ENCODE measurements at places on chromosomes 5 and 9.

DNA sequence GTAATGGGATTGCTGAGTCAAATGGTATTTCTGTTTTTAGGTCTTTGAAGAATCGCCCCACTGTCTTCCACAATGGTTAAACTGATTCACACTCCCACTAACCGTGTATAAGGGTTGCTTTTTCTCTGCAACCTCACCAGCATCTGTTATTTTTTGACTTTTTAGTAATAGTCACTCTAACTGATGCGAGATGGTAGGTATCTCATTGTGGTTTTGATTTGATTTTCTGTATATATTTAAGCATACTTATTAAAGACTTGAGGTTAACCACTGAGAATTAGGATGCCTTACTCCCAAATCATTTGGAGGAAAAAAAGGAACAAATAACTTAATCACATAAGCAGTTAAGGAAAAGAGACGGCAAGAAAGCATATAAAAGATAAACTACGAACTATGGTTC is 181.6 kb upstream of the FST start:
- no peak for DNase-seq

GRCh38 chr9:71916834-71917534 is 5.5 kb downstream of the C9orf85 start:
- no peak for DNase-seq

- DNase-seq = no peak
Measured at GRCh38 chr9:109893241-109893640, 113.2 kb downstream of the PALM2AKAP2 start.

GRCh38 chr9:19624519-19624918 is 164.3 kb downstream of the SLC24A2 start:
- DNase-seq = no peak

- no peak for DNase-seq
Measured at GRCh38 chr5:67293226-67293625, 96.6 kb upstream of the CD180 start.

DNA sequence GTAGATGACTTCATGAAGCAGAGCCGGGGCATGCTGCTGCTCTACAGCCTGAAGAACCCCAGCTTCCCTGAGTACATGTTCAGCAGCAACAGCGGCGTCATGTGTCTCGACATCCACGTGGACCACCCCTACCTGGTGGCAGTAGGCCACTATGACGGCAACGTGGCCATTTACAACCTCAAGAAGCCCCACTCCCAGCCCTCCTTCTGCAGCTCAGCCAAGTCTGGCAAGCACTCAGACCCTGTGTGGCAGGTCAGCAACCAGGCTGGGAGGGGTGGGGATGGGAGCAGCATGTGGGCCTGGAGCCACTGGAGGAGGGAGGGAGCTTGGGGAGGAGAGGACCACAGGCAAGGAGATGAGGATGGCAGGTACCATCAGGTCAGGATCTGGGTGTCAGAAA is 16.2 kb downstream of the ENHO start:
- DNase-seq = no peak

- peak; percentile 45 for DNase-seq
Measured at GRCh38 chr9:72362680-72363139, 2.3 kb downstream of the ZFAND5 start.

- DNase-seq = no peak
Measured at GRCh38 chr5:79509244-79509885, 4.6 kb downstream of the HOMER1 start.

DNA sequence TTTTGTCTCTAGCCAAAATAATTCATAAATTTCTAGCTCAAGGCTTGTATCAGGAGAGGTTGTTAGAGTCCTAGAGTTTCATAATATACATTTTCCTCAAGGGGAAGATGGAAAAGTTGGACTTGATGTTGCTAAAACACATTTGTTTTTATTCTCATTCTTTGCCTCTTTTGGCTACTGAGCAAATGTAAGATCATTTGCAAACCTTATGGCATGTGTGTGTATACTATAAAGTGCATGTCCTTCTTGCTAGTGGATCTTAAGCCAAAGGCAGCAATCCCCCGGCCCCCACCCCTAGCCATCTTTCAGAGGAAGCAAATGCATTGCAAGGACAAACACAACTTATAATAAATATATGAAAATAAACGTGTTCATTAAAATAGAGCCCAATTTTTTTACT is 43.0 kb downstream of the ADAMTSL1 start:
- DNase-seq = no peak

GRCh38 chr9:27310582-27310981 is 13.6 kb upstream of the EQTN start:
- no peak for DNase-seq

- no peak for DNase-seq
Measured at GRCh38 chr5:143806579-143806978, 5.4 kb upstream of the HMHB1 start.

DNA sequence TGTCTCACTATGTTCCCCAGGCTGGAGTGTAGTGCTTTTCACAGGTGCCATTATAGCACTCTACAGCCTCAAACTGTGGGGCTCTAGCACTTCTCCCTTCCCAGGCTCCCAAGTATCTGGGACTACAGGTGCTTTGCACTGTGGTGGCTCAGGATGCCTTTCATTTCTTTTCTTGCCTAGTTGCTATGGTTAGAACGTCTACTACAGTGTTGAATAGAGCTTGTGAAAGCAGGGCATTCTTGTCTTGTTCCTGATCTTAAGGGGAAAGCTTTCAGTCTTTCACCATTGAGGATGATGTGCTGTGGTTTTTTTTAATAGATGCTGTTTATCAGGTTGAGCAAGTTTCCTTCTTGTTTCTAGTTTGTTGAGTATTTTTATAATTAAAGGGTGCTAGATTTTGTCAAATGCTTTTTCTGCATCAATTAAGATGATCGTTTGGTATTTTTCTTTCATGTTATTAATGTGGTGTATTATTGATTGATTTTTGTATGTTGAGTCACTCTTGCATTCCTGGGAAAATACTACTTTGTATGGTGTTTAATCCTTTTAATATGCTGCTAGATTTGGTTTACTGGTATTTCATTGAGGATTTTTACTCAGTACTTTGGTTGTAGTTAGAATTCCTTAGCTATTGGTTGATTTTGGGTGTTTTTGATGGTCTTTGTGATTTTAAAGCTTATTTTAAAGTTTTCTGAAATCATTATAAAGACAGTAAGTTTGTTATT is 35.6 kb downstream of the GPBP1 start:
- no peak for DNase-seq

- no peak for DNase-seq
Measured at GRCh38 chr5:169980418-169981053, at the start of gene INSYN2B. INSYN2B (minus strand) TSS chr5:169980495; CDS start chr5:169883898, 96,597 bp downstream.

DNA sequence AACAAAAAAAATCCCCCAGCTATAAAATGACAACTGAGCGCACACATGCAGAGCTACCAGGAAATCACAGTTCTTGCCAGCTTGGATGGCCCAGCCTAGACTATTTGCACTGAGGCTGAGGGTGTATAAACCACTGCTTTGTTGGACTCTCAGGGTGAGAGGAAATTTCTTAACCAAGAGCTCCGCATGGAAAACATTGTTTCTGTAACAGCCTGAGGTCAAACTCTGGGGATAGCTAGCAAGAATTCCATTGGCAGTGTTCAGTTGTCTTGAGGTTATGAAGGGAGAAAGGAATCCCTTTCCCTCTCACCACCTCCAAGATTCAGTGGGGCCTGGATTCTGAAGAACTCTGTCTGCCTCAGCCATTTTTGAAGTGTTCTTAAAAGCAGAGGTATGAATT is 360.0 kb downstream of the OSTF1 start:
- DNase-seq = no peak

GRCh38 chr5:99386406-99387077 is 457.7 kb upstream of the CHD1 start:
- DNase-seq = no peak

- DNase-seq = no peak
Measured at GRCh38 chr5:159049844-159050315, 49.8 kb downstream of the EBF1 start.

GRCh38 chr5:111394586-111394985 is 117.7 kb downstream of the STARD4 start:
- no peak for DNase-seq

GRCh38 chr5:143674469-143674786 is 137.5 kb upstream of the HMHB1 start:
- DNase-seq = no peak

- no peak for DNase-seq
Measured at GRCh38 chr9:88936132-88936531, 55.1 kb upstream of the S1PR3 start.

DNA sequence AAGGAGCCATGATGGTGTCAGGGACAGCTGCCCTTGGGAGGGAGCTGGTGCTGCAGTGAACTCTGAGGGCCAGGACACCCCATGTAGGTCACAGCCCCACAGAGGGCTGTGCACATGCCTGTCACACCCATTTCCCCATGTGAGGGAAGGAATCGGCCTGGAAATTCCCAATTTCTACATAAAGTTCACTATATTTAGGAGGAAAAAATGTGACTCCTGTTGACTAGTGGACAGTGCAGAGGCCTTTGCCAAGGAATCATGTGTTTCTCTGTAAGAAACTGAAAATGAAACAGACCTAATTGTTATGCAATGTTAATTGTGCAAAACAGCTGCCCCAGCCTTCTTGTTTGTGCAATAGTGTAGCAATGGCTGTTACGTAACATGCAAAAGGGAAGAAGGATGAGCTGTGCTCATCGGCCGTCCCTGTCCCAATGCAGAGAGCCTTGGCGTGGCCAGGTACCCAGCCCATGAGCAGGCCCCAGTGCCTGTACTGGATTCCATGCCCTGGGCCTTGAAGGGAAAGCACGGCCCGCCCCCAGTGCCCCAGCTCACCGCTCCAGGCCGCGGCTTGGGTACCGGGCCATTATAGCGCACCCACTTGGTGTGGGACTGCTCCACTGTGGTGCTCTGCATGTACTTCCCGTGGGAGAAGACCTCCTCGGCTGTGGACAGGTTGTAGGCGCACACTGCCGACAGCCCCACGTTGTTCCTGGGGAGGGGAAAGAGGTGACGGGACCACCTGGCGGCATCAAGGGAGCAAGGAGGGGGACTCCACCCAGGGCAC is 70.0 kb downstream of the SECISBP2 start:
- DNase-seq = no peak

DNA sequence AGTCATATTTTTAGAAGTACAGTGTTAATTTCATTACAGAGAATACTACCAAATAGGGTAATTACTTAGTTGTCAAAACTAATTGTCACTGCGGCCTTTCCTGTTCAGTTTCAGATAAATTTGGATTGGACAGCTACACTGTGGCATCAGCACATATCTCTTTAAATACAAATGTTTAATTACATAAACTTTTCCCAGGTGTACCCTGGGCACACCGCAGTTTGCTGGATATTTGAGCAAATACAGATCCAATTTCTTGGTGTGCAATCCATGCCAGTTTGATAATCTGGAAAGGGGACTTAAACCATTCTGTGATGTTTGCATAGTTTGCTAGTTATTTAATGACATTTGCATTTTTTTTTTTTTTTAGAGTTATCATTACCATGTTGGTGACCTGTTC is 10.8 kb downstream of the ATP6V0E1 start:
- DNase-seq = no peak

DNA sequence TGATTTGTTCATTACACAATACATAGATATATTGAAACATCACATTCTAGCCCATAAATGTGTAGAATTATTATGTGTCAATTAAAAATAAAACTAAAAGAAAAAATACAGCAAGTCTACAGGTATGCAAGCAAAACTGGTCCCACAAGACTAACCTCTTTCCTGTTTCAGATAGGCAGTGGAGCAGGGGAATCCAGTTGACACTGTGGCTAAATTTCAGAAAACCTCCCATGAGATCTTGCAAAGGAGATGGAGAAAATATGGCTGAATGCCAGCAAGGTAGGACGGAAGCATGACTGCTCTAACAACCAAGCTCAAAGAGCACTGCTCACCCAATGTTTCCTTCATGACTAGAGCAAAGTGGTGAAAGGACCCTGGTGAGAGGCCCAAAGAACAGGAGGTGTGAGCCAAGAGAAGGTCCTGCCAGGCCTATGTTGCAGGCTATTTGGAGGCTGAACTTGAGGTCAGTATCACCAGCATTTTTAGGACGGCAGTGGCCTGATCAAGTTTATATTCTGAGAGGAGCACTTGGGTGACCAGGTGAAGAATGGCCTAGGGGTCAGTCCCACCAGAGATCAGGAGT is 1.1 kb upstream of the SH3TC2 start:
- no peak for DNase-seq

DNA sequence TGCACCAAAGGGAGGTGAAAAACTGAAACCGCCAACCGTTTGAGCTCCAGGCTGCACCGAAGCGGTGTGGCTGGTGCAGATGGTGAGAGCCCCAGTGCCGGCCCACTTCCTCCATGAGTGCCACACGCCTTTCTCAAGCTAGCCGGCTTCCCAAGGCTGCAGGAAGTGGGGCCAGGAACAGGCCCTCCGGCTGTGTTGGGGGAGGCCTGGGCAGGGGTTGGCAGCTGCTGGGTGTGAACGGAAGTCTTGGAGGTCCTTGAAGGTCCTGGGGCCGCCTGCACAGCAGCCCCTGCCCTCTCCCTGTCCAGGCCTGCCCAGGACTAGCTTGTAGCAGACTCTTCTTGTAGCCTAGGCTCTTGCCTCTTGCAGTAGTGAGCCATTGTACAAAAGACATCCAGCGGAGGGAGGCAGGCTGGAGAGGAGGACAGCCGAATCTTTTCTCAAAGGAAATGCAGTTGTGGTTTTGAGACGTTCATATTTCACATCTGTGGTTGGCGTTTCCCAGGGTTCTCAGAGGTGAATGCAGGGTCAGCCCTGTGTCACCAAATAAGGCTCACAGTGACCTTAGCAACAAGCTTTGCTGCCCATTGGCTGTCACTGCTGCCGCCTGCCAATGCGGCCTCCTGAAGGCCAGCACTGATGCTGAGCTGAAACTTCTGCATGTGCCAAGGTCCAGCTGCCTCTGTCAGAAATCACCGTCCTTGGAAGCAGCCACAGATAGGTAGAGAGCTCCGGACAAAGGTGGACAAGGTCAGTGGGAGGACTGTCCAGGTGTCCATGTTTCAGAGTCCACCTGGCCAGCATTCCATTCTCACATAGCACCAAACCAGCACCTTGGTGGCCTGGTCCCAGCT is 23.9 kb downstream of the IRF1 start:
- DNase-seq = peak; percentile 72

DNA sequence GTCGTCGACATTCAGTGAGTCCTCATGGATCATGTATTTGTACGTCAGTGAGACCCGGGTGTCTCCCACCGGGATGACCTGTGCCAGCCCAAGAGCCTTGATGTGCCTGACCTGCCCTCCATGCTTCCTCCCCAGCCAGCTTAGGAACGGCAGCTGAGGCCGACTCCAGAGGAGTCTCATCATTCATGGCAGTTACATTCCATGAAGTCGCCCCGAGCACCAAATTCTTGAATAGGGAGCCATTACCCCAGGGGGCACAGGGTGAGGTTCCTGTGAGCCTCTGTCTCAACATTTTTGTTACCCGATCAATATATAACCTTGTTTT is 67.8 kb downstream of the ZNF354C start:
- no peak for DNase-seq

- DNase-seq = no peak
Measured at GRCh38 chr5:13325765-13326164, 618.7 kb downstream of the DNAH5 start.

DNA sequence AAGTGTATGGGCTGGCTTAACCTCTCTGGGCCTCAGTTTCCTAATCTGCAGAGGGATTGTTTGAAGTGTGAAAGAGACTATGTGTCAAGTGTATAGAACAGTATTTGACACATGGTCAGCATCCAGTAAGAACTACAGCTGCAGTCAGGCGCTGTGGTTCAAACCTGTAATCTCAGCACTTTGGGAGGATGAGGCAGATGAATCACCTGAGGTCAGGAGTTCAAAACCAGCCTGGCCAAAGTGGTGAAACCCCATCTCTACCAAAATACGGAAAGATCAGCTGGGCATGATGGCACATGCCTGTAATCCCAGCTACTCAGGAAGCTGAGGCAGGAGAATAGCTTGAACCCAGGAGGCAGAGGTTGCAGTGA is 31.9 kb upstream of the STING1 start:
- DNase-seq = no peak
